ENCODE measurements at places on chromosomes 12 and 14. TPM values are rescaled to one million over a fixed set of nuclear protein-coding genes. Genes with fewer than 3 reads are reported as not detected.

- no peaks in the 10 kb centered on the region for H3K4me1 ChIP-seq
- H3K27ac ChIP-seq, result no peak overlapping the region
- H3K36me3 ChIP-seq, result no peaks in the 10 kb centered on the region
- no peak overlapping the region for H3K4me3 ChIP-seq
Observed at GRCh38 chr12:15563663-15564062, 225.5 kb downstream of the EPS8 start.

CNTN1 gene
- total RNA-seq, result 0.17 TPM

- H3K4me1 ChIP-seq, result no peaks in the 10 kb centered on the region
- no peaks in the 10 kb centered on the region for H3K36me3 ChIP-seq
- no peak overlapping the region for H3K27ac ChIP-seq
- peak; percentile 88 for DNase-seq
- no peak overlapping the region for H3K4me3 ChIP-seq
Observed at GRCh38 chr14:51283402-51284085, 43.5 kb downstream of the TMX1 start.

DNA sequence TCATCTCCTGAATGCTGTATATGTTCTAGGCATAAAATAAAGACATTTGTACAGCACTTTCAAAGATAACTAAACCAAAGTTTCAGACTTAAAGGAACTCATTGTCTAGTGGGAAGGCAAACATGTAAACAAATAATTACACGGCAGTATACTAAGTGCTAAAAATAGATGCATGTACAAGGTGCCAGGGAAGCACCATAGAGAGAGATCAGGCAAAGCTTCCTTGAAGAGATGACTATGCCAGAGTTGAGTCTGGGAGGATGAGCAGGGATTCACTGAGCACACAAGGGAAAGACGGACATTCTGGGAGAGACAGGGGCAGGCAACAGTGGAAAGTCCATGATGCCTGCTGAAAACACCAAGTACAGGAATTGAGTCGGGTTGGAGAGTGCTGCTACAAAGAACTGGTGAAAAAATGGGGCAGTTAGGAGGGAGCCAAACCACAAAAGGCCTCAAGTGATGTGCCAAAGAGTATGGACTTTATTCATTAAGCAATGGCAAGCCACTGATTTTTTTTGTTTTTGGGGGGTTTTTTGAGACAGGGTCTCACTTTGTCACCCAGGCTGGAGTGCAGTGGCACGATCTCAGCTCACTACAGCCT lies 26.8 kb downstream of the ANKS1B start:
- no peaks in the 10 kb centered on the region for H3K27me3 ChIP-seq
- no peaks in the 10 kb centered on the region for H3K4me1 ChIP-seq
- H3K36me3 ChIP-seq, result no peaks in the 10 kb centered on the region
- H3K4me3 ChIP-seq, result no peak overlapping the region
